T-helper 2 cell treated with Interferon-gamma antibody and Interleukin-4, amounts not matched to agents 100 ng/mL and 5 ng/mL, for 36 hours (primary cell): ENCODE measurements at places on chromosomes 11 and 22. TPM values are rescaled to one million over a fixed set of nuclear protein-coding genes. Genes with fewer than 3 reads are reported as not detected.

Gene KRTAP5-11
- not detected in 2 replicates for total RNA-seq

Gene TMPRSS6
- total RNA-seq: 0.55 and 0.75 TPM in 2 replicates

Gene ISX
- not detected in 2 replicates for total RNA-seq

Gene MS4A7
- not detected in 2 replicates for total RNA-seq

Gene PLEKHB1
- 3.4 and 5.2 TPM in 2 replicates for total RNA-seq

Gene KRTAP5-7
- 0.14 and 0.25 TPM in 2 replicates for total RNA-seq
